ENCODE measurements at places on chromosomes 5 and 9. TPM values are rescaled to one million over a fixed set of nuclear protein-coding genes. Genes with fewer than 3 reads are reported as not detected.

Gene SVEP1
- 110 TPM for total RNA-seq

Gene TLR4
- total RNA-seq, result 25.3 TPM

- DNase-seq, result no peak
Measured at GRCh38 chr9:124454791-124455443, 4.7 kb downstream of the ADGRD2 start.

- DNase-seq, result no peak
Measured at GRCh38 chr5:67206461-67206860, 9.9 kb upstream of the CD180 start.

Gene KIAA0825
- total RNA-seq, result 5.6 TPM

Measured in sciatic nerve (tissue), 2 donors.